T-cell (primary cell): ENCODE measurements at places on chromosomes 5 and 9. TPM values are rescaled to one million over a fixed set of nuclear protein-coding genes. Genes with fewer than 3 reads are reported as not detected.

Gene KIF20A
- total RNA-seq: 0.45 TPM

DNA sequence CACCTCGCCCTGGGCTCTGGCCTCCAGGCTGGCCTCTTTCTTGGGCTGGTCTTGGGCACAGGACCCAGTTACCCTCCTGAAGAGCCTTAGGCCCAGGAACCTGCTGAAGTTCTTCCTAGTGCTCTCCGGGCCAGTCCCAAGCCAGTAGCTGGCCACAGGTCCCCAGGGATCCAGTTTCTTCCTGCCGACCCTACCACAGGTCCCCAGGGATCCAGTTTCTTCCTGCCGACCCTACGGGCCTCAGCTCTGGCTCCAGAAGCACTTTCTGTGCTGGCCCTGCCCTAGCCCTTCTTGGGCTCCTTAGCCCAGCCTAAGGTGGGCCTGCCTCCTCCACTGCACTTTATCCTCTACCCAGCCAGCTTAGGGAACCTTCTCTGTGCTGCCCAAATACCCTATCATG is 18.2 kb upstream of the CACFD1 start:
- DNase-seq: no peak

- no peak for DNase-seq
Measured at GRCh38 chr5:88727705-88728313, 155.2 kb downstream of the MEF2C start.

Gene INSL4
- total RNA-seq: not detected

- DNase-seq: no peak
Measured at GRCh38 chr5:168649306-168649705, 70.1 kb upstream of the PANK3 start.

Gene FOXD1
- total RNA-seq: not detected

Gene ZNF883
- total RNA-seq: not detected

Gene MTMR12
- total RNA-seq: 20.0 TPM

- no peak for DNase-seq
Measured at GRCh38 chr5:176781638-176782570, 28.5 kb upstream of the UNC5A start.

- DNase-seq: no peak
Measured at GRCh38 chr5:123605822-123606221, 93.8 kb downstream of the CSNK1G3 start.

Gene PTPN3
- total RNA-seq: 0.05 TPM

Gene TPD52L3
- not detected for total RNA-seq

DNA sequence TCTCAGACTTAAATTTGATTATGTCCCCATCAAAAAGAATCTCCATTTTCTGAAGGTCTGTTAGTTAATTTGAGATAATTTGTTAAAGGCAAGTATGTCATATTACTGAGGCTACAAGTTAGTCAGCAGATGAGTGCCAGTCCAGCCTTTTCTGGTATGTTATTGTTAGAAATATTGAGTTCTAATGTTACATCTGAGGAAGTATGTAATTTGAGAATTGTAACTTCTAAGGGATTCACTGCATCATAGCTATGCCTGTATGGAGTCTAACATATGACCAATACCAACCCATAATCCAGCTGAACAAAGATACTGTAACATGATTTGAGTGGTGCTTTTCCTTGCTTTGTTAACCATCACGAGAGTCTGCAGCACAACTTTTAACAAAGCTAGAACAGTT is 13.9 kb downstream of the SLC23A1 start:
- no peak for DNase-seq
